GM12864 (cell line): ENCODE measurements at places on chromosomes 5 and 9.
A peak's percentile ranks its signal among the peaks of the same experiment; 100 is the strongest.

DNA sequence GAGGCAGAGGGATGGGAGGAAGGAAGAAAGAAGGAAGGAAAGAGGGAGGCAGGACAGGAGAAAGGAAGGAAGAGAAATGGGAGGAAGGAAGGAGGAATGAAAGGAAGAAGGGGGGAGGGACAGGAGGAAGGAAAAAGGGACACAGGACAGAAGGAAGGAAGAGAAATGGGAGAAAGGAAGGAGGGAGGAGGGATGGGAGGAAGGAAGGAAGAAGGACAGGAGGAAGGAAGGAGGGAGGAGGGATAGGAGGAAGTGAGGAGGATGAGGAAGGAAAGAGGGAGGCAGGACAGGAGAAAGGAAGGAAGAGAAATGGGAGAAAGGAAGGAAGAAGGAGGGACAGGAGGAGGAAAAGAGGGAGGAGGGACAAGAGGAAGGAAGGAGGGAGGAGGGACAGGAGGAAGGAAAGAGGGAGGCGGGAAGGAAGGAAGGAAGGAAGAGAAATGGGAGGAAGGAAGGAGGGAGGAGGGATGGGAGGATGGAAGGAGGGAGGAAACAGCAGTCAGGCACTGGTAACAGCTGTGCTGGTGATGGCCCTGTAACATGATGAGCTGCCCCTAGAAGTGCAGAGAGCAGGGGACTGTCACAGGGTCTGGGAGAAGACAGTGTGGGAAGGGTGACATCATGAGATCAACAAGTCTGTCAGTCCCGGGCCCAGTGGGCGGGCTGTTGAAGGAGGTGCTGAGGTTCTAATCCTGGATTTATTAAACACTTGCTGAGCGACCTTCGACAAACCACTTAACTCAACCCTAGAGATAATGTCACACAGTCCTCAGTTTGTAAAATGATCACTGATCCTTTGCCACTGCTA is 10.7 kb upstream of the IRX1 start:
- DNase-seq, result no peak

DNA sequence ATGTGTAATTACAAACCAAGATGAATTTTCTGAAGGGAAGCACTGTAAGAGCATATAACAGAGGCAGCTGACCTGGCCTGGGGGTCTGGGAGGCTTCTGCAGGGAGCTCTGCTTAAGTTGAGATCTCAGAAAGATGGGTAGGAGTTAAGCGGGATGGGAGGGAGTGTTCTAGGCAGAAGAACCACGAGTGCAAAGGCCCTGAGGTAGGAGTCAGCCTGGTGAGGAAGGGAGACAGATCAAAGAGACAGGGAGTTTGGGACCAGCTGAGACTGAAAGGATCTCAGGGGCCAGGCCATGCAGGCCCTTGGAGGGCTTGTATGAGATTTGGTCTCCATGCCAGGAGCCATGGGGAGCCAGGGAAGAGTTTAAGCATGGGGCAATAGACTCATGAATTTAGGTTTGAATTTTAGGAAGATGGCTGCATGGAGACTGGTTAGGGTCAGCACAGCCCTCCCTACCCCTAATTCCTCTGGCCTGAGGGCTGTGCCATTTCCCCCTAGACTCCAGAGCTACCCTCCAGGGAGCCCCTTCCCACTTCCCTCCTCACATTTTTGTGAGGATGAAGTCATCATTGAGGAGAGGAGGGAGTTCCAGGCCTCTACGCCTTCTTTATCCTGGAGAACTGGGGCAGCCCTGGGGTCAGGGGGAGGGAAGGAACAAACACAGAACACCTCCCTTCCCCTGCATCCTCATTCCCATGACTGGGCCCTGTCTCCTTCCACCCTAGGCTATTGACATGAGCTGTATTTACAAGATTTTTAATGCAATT is 4.8 kb upstream of the ARAP3 start:
- no peak for DNase-seq

DNA sequence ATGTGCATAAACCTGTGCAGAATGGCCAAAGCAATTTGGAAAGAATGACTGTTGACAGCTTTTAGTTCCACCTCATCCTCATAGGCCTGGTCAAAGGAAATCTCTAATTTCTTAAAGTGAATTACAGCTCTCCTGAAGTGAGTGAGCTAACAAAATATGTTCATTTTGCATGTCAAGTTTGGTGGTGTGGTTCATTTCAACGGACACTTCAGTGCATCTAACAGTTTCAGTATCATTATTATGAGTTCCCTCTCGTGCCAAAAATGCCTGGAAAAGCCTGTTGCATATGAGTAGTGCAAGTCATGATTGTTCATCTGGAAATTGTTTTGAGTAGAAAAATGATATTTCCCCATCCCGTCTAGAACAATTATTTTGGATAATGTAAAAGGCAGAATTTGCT is 53.2 kb upstream of the HMHB1 start:
- DNase-seq, result peak; percentile 69

GRCh38 chr5:2153350-2153749 is 270.6 kb upstream of the IRX4 start:
- no peak for DNase-seq

GRCh38 chr5:71658916-71659662 is 60.0 kb upstream of the CARTPT start:
- DNase-seq, result no peak

GRCh38 chr5:1130218-1130946 is 18.5 kb upstream of the SLC12A7 start:
- no peak for DNase-seq

DNA sequence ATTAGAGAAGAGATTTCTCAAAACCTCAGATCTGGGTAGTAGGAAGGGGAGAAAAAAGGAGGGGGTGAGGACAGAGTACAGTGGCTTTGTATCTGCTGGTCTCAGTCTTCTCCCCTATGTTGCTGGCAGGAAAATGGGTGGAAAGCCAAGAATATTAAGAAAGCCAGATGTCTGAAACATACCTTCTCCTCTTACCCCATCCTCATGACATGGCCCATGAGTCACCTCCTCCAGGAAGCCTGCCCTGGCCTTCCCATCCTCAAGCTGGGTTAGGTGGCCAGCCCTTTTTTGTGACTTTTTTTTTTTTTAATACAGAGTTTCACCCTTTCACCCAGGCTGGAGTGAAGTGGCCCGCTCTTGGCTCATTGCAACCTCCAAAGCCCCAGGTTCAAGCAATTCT is 61.8 kb downstream of the ABCA1 start:
- no peak for DNase-seq

GRCh38 chr5:69468631-69469030 is 24.0 kb upstream of the OCLN start:
- DNase-seq, result no peak

- DNase-seq, result no peak
Measured at GRCh38 chr5:99368726-99369125, 439.9 kb upstream of the CHD1 start.

DNA sequence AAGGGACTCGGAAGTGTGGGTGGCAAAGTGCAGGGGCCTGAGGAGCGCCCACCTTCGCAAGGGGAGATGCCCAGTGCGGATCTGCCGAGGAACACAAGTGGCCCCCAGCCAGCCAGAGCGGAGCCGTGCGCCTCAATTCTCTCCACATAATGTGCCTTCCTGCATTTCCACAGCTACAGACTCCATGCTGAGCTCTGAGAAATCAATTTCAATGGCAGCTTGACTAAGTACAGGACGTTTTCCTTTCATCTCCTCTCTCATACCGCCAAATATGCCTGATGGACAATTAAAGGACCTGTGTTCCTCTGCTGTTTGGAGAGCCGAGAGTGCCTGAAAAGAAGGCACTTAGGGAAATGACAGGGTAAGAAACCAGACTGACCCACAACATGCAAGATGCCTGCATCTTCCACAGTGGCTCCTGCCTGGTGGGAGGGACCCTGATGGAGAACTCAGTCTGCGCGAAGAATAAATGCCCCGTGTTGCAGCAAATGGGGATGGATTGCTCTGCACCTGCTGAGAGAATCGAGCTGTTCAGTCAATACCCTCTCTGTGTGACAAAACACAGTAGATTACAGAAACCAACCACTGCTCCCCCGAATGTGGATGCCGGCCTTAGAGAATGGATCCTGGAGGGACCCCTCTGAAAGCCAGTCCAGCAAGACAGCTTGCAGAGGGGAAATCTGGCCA is 38.6 kb upstream of the OLFM1 start:
- DNase-seq, result no peak

DNA sequence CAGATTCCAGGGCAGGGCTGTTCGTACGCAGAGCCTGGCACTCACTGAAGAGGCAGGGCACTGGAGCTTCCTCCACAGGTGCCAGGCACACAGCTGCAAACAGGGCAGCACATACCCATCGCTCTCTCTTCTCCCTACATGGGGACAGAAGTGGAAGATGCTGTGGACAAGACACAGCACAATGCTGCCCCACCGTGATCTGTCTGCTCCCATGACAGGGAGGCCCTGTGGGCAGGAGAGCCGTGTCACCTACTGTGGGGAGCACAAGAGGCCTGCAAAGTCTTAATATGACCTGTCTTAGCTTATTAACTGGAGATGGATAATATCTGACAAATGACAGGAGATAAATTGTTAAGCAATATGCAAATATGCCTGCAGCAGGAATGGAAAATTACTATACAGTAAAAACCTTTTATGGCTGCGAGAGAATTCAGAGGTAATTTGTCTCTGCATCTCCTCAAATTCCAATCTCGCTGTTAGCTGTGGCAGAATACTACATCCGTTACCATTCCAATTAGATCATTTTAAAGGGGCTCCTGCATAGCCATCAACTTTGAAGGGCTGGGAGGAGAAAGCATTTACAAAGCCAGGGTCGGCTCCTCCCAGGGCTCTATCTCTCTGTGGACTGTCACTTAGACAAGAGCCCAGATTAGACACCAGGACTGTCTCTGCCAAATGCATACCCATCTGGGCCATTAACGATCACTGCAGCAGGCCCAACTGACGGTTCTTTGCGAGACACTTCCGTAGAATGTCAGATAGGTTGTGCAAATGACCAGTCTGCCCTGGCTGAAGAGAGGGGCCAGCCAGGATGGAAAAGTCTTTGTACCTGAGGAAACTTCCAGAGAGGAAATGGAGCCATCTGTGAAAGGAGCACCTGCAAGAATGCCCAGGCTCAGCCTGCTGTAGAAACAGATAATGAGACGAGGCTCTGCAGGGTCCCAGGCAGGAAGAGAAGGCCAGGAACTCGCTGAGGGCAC is 90.7 kb upstream of the FSTL4 start:
- no peak for DNase-seq

GRCh38 chr5:36744773-36745589 is 131.6 kb upstream of the NIPBL start:
- DNase-seq, result no peak

GRCh38 chr9:130962418-130963316 is 23.6 kb upstream of the FIBCD1 start:
- no peak for DNase-seq

DNA sequence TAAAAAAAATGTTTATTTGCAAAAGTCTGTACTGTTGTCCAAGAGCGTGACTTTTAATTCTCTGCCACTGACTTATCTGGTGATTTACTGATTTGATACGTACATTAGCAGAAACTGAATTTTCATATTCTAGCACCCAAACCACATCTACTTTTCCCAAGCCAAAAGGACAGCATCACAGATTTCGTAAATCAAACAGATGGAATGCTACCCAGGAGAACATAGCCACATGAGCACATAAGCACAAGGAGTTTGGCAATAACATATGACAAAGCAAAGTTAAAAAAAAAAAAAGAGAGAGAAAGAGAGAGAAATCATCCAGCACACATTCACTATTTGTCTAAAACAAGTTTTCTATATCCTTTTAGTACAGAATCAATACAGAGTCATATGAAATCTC is 83.7 kb downstream of the HINT1 start:
- DNase-seq, result no peak

DNA sequence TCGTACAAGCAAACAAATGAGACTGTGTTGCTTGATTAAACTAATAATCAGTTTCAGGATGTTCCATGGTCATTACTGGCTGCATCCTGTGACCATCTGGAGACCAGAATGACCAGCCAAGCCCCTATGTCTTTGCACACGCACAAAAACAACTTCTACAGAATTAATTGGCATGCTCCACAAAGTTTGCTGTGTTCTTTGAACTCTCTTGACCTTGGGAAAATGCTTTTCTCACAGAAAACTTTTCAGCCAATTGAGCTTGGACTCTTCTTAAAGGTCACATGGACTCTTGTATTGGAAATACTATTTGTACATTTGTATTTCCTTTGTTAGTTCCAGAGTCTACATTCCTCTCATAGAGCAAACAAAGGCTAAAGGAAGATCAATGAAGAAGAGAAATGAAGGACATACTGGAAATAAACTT is 147.8 kb downstream of the ARRDC3 start:
- no peak for DNase-seq

DNA sequence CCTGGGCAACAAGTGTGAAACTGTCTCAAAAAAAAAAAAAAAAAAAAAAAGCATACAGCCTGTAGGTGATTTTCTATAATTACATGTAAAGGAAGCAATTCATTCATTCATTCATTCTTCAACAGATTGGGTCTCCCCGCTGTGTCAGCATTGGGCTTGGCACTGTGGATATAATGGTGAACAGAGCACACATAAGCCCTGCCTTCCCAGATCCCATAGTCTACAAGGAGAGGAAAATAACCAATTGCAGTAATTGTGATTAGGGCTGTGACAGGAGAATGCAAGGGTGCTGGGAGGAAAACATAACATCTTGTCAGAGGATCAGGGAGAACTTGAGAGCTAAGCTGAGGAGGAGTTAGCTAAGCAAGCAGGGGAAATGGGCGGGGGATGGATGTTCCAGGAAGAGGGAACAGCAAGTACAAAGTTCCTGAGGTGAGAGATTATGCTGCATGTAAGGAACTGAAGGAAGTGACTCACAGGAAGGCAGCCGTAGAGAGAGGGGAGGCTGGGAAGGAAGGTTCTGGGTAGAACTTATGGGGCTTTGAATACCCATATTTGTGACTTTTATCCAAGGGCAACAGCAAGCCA is 24.0 kb upstream of the KLF9 start:
- no peak for DNase-seq

- no peak for DNase-seq
Measured at GRCh38 chr5:95686651-95687050, 3.9 kb upstream of the SPATA9 start.

DNA sequence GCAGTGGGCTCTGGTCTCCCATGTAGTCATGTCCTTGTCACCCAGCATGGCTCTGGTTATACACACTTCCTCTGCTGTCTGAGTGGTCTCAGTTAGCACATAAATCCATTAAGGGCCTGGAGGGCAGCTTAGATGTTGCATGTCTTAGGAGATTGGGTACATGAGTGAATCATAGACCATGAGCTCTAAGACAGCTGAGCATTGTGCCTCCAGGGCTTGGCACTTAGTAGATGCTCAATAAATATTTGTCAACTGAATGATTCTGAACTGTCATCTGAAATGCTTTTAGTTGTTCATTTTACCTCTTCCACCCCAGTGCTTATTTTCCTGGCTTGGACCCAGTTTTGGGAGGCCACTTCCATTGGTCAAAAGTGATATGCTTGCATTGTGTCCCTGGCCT is 135.6 kb downstream of the BOD1 start:
- no peak for DNase-seq

GRCh38 chr5:128775558-128775957 is 189.7 kb upstream of the SLC27A6 start:
- no peak for DNase-seq

- DNase-seq, result no peak
Measured at GRCh38 chr5:137887831-137888230, 1.4 kb upstream of the PKD2L2 start.

GRCh38 chr9:127980060-127980705 is 606 bp downstream of the EEIG1 start:
- no peak for DNase-seq
